ENCODE measurements at places on chromosomes 11 and 22.

- no peak for DNase-seq
Observed at GRCh38 chr22:40553014-40553554, 83.4 kb downstream of the MRTFA start.

GRCh38 chr11:125063429-125064043 lies 431 bp downstream of the SLC37A2 start:
- DNase-seq = no peak

GRCh38 chr22:20646906-20647305 lies 127.0 kb upstream of the SERPIND1 start:
- no peak for DNase-seq

- DNase-seq = no peak
Observed at GRCh38 chr11:62926680-62927455, 5.7 kb upstream of the CHRM1 start.

DNA sequence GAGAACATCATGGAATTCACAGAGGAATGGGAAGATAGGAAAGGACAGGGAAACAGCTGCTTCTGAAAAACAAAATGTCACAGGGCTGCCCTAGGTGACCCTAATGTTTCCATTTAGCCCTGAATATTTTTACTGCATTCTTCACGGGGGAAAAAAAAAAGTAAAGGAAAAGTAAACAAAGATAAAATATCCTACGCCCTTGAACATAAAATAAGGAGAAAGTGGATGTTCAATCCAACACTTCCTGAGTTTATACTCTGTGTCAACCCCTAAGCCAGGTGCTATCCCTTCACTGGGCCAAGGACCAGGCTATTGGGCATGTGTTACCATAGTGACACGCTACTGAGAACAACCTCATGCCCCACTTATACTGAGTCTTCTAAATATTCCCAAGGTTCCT lies 84.7 kb downstream of the FAM76B start:
- DNase-seq = no peak

- no peak for DNase-seq
Observed at GRCh38 chr11:68687986-68688385, 3.6 kb downstream of the GAL start.

DNA sequence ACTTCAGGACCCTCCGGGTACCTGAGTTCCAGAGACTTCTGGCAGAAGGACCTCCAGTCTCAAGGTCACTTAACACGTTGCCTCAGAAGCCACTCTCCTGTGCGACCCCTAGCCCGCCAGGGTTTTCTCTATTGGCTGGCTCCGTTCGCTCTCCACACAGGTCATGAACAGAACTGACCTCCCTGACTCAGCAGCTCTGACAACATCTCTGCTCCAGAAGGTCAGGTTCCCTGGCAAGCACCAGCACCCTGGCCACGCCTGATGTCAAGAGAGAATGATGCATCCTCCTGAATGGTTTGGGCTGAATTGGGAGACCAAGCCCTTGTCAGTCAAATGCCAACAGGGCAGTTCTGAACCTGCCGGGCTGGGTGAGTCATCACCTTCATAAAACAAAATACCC lies 84.3 kb upstream of the TMEM45B start:
- DNase-seq = no peak

DNA sequence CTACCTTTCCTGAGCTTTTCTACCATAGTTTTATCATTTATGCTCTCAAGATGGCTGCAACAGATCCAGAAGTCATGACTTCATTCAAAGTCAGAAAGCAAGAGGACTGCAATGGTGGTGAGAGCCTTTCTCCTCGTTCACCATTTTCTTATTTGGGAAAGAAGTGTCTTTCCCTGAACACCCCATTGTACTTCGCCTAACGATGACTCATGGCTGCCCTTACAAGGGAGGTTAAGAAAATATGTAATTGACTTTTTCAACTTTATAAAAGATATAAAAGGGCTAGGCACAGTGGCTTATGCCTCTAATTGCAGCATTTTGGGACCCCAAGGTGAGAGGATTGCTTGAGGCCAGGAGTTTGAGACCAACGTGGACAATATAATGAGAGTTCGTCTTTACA lies 541.7 kb downstream of the METTL15 start:
- DNase-seq = no peak

GRCh38 chr11:45651841-45652749 lies 13.3 kb downstream of the CHST1 start:
- no peak for DNase-seq

DNA sequence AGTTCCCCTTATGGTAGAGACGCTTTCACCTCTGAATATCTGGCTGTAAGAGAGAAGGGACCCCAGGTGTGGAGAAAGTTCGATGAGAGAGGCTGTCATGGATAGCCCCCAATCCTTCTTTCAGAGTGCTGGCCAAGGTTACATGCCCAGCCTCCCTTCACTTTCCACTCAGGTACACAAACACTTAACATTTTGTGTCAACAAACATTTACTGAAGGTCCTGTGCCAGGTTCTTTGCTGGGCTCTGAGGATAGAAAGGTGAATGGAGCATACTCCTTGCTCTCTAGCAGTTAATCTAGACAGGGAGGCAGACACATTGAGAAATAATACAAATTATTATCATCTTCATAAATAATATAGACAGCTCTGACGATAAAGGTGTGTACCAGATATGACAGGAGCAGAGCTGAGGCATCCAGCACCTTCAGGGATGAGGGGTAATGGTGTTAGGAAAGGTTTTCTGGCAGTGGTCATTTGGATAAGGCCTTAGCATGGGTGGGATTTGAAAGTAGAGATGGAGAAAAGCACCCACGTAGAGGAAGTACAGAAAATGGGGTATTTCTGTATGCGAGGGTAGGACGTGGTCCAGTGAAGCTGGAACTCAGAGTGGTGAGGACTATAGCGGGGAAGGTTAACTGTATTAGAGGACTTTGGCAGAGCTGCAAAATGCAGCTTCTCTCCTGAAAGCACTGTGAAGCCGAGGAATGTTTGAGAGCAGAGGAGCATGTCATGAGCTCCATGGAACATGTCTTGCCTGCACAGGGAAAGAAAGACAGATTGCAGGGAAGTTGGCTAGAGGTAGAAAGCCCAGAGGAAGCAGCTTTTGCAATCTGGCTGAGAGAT lies 19.6 kb downstream of the PPFIBP2 start:
- DNase-seq = no peak

DNA sequence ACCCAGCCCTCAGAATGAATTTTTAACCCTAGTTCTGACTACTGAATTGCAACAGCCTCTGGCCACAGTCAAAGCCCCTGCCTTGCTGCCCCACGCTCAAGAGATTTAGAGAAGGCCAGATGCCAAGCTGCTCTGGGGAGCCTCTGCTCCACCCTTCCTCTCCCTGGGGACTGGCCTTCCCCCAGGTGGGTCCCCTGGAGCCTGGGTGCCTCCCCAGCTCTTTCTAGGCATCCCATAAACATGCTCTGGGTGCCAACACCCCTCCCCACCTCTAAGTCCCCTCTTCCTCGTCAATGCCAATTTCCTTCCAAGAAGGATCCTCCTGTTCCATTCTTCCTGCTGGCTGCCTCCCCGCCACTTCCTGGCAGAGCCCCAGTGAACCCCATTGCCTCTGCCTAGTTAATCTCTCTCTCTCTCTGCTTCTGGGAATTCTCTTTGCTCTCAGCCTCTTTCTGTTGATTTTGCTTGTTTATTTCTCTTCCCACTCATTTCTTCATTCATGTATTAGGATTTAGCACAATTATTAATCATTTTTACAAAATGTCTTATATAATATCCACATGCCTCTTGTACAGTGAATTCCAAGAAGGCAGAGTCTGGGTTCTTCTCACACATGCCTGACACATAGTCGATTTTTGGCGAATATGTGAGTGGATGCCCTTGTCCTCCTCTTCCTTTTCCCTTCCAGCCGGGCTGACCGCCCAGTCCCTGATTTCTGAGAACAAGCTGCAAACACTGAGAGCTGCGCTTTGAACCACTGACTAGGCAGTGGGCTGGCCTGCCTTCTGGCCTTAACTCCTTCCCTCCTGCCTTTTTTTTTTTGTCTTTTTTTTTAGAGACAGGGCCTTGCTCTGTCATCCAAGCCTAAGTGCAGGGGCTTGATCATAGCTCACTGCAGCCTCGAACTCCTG lies 17.5 kb downstream of the UQCR10 start:
- no peak for DNase-seq
